ENCODE measurements at places on chromosomes 12 and 14. TPM values are rescaled to one million over a fixed set of nuclear protein-coding genes. Genes with fewer than 3 reads are reported as not detected.

NTN4 gene
- 54.5 TPM for total RNA-seq

RHNO1 gene
- total RNA-seq, result 46.1 TPM

SRRM4 gene
- not detected for total RNA-seq

EIF4B gene
- total RNA-seq, result 282 TPM

PROX2 gene
- not detected for total RNA-seq

FSCB gene
- not detected for total RNA-seq

CMKLR1 gene
- not detected for total RNA-seq

WNT5B gene
- 2.1 TPM for total RNA-seq

RIPK3 gene
- not detected for total RNA-seq

KMT2D gene
- 42.3 TPM for total RNA-seq

TSPAN19 gene
- total RNA-seq, result not detected
